Airway epithelial cell (primary cell): ENCODE measurements at places on chromosomes 6 and 20. TPM values are rescaled to one million over a fixed set of nuclear protein-coding genes. Genes with fewer than 3 reads are reported as not detected.

PGC gene
- total RNA-seq, result not detected in 2 replicates

FNDC11 gene
- total RNA-seq, result 0.42 and 1.3 TPM in 2 replicates

EPB41L2 gene
- 9.7 and 23.0 TPM in 2 replicates for total RNA-seq

PTK6 gene
- total RNA-seq, result 0.70 and 1.2 TPM in 2 replicates

CLPSL1 gene
- not detected in 2 replicates for total RNA-seq

MAN1A1 gene
- total RNA-seq, result 1.6 and 3.0 TPM in 2 replicates

ETV7 gene
- total RNA-seq, result 0.14 and 0.51 TPM in 2 replicates

CSNK2B gene
- total RNA-seq, result 236 and 271 TPM in 2 replicates

IL17A gene
- not detected in 2 replicates for total RNA-seq

ZBTB24 gene
- 5.5 and 5.7 TPM in 2 replicates for total RNA-seq

OLIG3 gene
- not detected in 2 replicates for total RNA-seq

PTGIS gene
- total RNA-seq, result not detected in 2 replicates

SLC52A3 gene
- 0.42 and 0.71 TPM in 2 replicates for total RNA-seq

SSR1 gene
- 71.0 and 71.4 TPM in 2 replicates for total RNA-seq

RAB5IF gene
- 150 and 156 TPM in 2 replicates for total RNA-seq

PI16 gene
- not detected in 2 replicates for total RNA-seq

CST9L gene
- not detected in 2 replicates for total RNA-seq

CALHM4 gene
- total RNA-seq, result 0.09 TPM in 1 of 2 replicates, not detected in the other

TRIM15 gene
- total RNA-seq, result not detected in 2 replicates

ACTL10 gene
- total RNA-seq, result 2.8 and 3.2 TPM in 2 replicates

MROH8 gene
- total RNA-seq, result 0.07 and 1.2 TPM in 2 replicates

SYNDIG1 gene
- total RNA-seq, result not detected in 2 replicates

CFB gene
- 3.1 and 3.9 TPM in 2 replicates for total RNA-seq
